ENCODE measurements at places on chromosomes 6 and 20.

GRCh38 chr6:144423167-144423566 is 138.0 kb downstream of the UTRN start:
- DNase-seq, result no peak

GRCh38 chr20:3744037-3744436 is 11.6 kb downstream of the HSPA12B start:
- DNase-seq, result no peak

DNA sequence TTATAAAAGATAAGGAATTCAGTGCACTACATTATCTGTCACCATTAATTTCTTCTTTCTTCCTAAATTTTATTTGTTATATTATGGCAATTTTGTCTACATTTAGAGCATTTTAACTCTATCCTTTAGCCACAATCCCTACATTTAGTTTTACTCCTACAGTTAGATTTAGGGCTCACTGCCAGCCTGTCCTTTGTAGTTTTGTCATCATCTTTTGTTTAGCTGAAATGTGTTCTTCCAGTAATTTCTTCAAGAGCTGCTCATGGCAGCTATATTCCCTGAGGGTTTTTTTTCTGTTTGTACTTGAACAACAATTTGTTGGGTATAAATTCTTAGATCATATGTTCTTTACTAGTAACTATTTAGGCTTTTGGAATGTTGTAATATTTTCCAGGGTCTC is 72.7 kb upstream of the B3GAT2 start:
- DNase-seq, result no peak

- no peak for DNase-seq
Observed at GRCh38 chr6:37893257-37893656, 73.7 kb downstream of the ZFAND3 start.

DNA sequence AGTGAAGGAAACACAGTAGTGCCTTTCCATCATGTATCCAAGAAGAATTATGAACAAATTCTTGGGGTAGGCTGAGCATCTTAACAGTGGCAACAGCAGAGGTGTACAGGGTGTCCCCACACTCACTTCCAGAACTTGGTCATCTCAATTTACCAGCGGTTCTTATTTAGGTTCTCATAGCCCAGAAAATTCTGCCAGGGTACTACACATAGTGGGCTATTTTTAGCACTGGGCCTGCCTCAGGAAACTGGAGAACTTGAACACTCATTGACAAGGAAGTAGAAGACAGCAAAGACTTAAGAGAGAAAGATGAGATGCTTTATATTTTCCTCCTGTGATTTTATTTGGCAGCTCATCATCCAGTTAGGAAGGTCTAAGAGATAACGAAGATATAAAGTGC is 71.8 kb upstream of the PHIP start:
- no peak for DNase-seq

DNA sequence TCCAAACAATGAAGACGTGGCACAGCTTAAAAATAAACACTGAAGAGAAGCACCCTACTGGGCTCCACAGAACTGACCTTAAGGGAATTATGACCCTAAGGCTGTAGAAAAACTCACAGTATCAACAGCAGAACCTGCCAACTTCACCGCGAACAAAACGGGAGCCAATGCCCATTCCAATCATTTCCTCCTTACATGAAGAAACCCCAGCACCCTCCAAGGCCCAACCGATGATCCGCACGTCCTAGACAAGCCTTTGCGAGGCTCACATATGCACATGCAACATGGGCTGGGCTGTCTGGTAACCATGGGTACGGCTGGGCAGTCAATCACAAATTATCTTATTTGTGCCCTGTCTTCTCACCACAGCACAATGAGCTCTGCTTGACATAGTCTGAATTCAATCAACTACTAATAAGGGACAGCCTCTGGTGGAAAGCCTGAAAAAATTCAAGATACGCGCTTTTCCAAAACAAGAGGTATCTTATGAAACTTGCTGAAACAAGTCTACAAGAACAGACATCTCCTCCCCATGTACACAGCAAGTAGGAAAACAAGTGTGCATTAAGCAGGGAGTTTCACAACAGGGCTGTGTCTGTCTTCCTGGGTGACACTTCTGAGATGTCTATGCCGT is 1.7 kb downstream of the DIDO1 start:
- DNase-seq, result no peak

GRCh38 chr6:5125152-5126006 is 40.2 kb downstream of the PPP1R3G start:
- no peak for DNase-seq

- DNase-seq, result no peak
Observed at GRCh38 chr6:125868678-125869395, 78.1 kb downstream of the NCOA7 start.

GRCh38 chr6:92109256-92109655 is 1310.1 kb downstream of the EPHA7 start:
- DNase-seq, result no peak

GRCh38 chr6:73547036-73547435 is 26.2 kb upstream of the EEF1A1 start:
- no peak for DNase-seq

- DNase-seq, result no peak
Observed at GRCh38 chr6:56808871-56809359, 146.0 kb upstream of the BEND6 start.

- no peak for DNase-seq
Observed at GRCh38 chr20:63941282-63942081, 14.7 kb downstream of the UCKL1 start.

DNA sequence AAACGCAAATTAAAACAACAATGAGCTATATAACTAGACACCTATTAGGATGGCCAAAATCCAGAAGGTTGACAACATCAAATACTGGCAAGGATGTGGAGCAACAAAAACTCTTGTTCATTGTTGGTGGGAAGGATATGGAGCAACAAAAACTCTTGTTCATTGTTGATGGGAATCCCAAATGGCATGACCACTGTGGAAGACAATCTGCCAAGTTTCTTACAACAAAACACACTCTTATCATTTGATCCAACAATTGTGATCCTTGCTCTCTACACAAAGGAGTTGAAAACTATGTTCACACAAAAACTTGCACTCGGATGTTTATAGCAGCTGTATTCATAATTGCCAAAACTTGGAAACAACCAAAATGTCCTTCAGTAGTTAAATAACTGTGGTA is 61.8 kb upstream of the LAMA2 start:
- no peak for DNase-seq

DNA sequence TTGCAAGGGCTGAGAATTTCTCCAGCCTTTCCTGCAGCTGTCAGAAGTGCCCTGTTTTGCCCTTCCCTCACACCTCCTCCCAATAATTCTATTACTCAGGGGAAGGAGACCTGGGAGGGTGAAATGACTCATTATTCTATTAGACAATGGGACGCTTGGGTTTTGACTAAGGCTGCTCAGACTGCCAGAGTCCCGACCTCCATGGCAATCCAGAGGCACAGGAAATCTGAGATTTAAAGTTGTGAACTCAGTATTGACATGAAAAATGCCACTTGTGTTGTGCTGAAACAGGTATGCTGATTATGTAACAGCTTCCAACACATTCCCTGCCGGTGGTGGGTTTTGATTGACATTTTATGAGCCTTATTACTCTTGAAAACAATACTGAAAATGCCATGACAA is 625.9 kb upstream of the FLRT3 start:
- DNase-seq, result no peak

- no peak for DNase-seq
Observed at GRCh38 chr20:11445161-11445560, 472.5 kb upstream of the BTBD3 start.

GRCh38 chr6:108690326-108691049 is 129.8 kb downstream of the FOXO3 start:
- DNase-seq, result no peak

DNA sequence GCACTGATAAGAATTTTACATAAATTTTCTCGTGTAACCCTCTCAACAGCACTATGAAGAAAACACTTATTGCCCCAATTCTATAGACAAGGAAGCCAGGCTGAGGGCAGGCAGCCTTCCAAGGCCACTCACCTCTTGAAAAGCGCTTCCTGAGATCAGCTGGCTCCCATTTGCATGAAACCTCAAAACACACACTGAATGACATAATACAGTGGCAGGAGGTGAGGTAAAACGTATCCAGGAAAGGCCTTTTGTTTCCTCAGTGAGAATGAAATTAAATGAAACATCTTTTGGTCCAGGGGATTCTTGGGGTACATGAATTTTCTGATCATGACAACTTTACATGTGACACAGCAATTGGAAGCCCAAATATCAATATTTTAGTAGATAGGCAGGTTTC is 112.5 kb downstream of the WDR27 start:
- DNase-seq, result no peak

DNA sequence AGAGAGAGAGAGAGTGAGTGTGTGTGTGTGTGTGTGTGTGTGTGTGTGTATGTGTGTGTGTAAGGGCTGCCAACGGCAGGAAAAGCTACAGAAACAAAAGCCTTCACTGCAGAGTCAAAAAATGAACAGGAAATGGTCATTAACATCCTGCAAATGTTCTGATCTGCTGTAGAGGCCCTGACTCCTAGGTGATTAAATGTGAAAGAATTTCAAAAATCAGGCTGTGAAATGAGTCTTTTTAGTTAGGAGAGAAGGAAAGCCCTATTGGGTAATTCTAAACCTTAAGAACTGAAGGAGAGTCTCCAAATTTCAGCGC is 166.5 kb upstream of the MYLIP start:
- DNase-seq, result no peak

DNA sequence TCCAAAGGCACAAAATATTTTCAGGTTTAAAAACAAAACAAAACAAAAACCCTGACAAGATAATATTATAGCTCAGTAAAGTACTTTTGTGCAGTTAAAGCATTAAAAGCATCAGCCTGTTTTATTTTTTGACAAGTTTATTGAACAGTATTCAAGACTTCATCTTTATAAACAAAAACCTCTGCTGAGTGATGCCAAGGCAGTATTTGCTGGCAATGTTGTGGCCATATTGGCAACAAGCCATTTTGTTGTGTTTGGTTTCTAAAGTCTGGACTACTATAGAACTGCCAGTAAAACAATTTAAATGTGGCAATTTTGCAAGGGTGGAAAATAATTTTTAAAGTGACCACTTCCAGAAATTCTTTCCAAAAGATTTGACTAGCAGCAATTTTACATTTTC is 15.9 kb downstream of the CPNE1 start:
- DNase-seq, result no peak

- DNase-seq, result no peak
Observed at GRCh38 chr6:10407674-10408054, 7.2 kb downstream of the TFAP2A start.

DNA sequence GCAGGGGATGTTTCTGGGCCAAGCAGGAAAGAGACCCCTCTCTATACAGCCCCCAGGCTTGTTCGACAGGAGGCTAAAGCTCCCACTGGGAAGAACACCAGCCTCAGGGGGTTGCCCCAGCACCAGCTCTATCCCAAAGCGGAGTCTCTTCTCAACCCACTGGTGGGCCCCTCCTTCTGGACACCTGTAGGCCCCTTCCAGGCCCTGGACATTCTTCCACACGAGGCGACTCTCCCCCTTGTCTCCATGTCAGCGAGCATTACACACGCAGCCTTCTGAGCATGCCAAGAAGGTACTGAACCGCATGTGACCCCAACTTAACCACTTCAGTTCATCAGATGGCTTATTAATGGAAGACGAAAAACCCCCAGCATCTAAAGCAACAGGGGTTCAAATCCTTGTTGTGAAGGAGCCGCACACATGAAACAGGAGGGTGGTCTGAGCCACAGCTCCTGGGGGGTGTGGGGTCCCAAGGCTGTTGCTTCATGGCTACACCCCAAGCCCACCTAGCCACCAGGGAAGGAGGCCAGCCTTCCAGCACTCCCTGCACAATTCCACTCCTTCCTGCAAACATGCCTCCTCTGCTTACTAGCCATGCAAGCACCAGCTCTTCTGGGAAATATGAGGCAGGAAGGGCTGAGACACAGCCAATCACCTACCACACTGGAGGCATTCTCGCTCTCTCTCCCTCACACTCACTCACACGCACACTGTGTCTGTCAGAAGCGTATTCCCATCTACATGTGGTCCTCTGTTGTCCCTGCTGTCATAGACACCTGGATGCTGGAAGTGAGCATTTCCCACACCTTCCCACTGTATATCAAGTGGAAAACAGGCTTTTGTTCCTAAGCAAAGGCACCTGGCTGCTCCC is 104.5 kb downstream of the NOL4L start:
- no peak for DNase-seq

- no peak for DNase-seq
Observed at GRCh38 chr6:107509506-107509905, 19.6 kb downstream of the SOBP start.

- no peak for DNase-seq
Observed at GRCh38 chr20:63741676-63742380, 2.3 kb downstream of the SLC2A4RG start.

DNA sequence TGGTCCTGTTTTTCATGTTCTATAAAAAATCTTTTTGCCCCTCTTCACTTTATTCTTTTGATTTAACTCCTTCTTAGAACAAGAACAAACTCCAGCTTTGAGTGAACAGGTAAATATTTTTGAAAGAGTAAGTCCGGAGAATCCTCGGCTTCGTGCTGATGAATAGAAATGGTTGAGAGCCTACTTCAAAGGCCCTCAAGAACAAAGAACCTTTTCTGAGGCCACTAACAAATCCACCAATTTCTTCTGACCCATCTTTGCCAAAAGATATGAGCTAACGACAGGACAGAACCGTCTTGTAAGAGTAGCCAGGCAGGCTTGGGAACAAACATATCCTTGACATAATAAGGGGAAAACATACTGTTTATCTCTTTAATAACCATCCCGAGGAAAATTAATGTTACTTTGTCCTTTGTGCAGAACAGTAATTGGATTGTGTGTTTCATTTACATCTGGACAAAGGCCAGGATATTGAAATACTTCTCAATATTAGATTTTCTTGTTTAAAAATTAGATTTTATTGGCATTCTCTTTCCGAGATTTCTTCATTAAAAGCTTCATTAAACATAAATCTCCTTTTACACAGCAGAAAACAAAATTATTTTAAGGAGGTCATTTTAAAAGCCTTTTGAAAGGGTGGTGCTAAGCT is 52.9 kb downstream of the NOX3 start:
- no peak for DNase-seq

DNA sequence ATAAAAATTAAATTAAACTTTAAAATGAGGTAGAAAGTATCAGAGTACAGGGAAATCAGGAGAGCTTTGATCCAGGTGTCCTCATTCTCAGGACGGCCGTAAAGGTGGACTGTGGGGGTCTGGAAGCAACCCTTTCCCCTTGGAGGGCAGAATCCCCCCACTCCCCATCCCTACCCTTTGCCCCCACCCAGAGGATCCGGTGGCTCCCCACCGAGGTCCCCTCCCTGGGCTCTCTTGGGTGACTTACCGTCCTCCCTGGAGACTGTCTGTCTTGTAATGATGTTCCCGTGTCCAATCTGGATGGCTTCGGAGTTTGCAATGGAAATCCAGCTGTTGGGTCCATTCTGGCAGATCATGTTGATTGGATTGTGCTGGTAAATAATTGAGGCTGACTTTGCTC is 7.3 kb downstream of the ZBP1 start:
- no peak for DNase-seq

- no peak for DNase-seq
Observed at GRCh38 chr6:31826793-31827285, 699 bp upstream of the HSPA1B start.

DNA sequence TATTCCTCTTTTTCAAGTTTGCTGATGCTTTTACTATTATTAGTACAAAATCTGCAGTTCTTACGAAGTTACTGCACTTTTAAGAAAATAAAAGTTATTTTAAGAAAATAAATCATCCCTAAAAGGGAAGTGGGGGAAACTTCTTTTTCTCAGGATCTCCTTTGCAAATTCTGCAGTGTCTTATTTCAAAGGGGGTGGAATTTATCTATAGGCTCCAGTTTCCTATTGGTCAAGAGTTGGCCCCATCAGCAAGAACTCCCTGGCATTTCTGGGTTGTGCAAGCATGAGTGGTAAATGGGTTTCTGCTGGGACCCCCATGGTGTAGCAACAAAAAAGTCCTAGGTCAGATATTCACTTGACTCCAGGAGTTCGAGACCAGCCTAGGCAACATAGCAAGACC is 136.3 kb upstream of the PRDM1 start:
- DNase-seq, result no peak
